ENCODE measurements at places on chromosomes 1 and 21. TPM values are rescaled to one million over a fixed set of nuclear protein-coding genes. Genes with fewer than 3 reads are reported as not detected.

DNA sequence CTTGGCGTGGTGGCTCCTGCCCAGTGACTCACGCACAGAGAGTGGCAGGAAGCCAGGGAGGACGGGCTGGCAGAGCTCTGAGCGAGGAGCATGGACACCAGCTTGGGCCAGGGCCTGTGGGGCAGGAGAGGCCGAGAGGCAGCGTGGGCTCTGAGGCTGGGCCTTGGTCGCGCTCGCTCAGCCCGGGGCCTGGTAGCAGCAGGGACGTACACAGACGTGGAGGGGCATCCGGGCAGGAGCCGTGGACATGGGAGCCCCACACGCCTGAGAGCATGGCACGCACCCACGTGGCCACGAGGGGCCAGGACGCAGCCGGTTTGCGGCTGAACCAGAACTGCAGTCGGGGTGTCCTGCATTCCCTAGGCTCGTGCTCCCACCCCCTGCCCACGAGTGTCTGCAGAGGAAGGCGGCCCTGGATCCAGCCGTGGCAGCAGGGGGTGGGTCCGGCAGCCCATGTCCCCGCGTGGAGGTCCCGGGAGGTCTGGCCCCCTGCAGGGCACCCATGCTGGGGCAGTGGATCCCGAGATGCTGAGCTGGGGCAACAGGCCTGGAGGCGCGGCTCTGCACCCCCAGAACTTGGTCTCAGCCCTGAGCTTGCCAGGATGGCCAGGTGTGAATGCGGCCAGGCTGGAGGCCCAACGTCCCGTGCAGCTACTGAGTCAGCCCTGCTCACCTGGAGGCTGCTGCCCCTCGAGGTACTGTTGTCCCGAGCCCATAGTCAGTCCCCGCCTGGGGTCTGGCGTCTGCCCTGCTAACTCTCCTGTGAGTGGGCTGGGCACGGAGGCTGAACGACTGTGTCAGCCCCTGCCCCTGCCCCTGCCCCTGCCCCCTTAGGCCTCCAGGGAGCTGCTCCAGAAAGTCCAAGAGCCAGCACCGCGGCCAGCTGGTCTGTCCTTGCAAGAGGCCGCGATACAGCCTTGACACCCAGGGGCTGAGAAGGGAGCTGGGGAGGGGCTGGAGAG, 61.6 kb downstream of the SLX9 start:
- peak; percentile 49 for DNase-seq

- peak; percentile 78 for DNase-seq
These were observed 362.2 kb downstream of the SRGAP2C start for GRCh38 chr1:121546830-121547591.

GRCh38 chr1:15288173-15288926, 41.3 kb downstream of the FHAD1 start:
- no peak for DNase-seq

DNA sequence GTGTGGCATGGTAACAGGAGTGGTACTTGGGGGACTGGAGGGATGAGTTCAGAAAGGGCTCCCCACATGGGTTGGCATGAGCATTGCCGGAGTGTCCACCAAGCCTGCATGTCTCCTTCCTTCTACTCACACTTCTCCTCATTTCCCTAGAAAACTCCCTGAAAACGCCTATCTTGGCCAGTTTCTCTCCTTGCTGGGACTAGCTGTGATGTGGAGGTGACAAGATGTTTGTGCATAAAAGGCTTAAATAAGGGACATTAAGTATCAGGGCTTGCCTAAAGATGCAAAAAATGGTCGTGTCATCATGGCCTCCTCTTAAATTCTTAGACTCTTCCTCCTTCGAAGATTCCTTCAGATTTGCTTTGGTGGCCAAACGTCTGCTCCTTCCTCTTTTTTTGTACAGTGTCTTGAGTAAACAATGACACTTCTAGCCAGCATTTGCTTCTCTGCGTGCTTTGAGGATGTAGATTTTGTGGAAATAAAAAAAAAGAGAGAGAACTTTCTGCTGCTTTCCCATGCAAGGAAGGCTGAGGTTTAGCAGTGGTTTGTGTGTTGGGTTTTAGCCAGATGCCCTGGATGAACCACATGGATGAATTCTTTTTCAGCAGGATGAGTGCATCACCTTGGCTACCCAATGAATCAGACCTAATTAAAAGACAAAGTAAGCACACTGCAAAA, 239.1 kb upstream of the IRF2BP2 start:
- peak; percentile 48 for DNase-seq

DNA sequence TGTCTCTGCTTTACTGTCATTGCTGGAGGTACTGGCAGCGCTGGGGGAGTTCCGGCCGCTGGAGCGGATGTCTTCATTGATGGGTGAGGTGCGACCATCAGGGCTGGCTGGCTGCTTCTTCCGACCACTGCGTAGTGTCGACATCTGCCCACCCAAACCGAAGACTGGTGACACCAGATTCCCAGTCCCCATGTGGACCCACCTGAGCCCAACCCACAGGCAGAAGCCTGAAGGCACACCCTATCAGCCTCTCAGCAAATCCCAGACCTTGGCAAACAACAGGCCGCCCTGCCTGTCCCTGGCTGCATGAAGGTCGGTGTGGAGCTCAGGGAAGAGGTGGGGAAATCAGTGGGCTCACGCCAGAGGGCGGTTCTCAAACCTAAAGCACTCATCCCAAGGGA, 44.8 kb downstream of the SLC45A1 start:
- DNase-seq: no peak

CLDN17 gene
- total RNA-seq: not detected

C1orf35 gene
- 21.8 TPM for total RNA-seq

HS2ST1 gene
- total RNA-seq: 46.0 TPM

DNAJC11 gene
- 29.5 TPM for total RNA-seq

IL10RB gene
- total RNA-seq: 31.0 TPM
